A549 treated with CpdA at 1 μM for 4 hours (cell line): ENCODE measurements at places on chromosomes 13 and 19. TPM values are rescaled to one million over a fixed set of nuclear protein-coding genes. Genes with fewer than 3 reads are reported as not detected.

Gene TBC1D17
- total RNA-seq = 21.2 to 24.9 TPM (median 24.4 TPM) in 5 replicates

Gene CFAP97D2
- total RNA-seq = not detected in 5 replicates

Gene MEIS3
- total RNA-seq = 29.4 to 41.7 TPM (median 34.2 TPM) in 5 replicates

Gene SPINT2
- total RNA-seq = 286 to 379 TPM (median 364 TPM) in 5 replicates

Gene PRR20E
- not detected in 5 replicates for total RNA-seq

Gene SIGLEC14
- 0.03 to 0.20 TPM in 2 of 5 replicates, not detected in the others for total RNA-seq

Gene ERICH6B
- not detected in 5 replicates for total RNA-seq

Gene SPIB
- total RNA-seq = 0.18 to 0.51 TPM (median 0.33 TPM) in 5 replicates

Gene TPTE2
- total RNA-seq = not detected in 5 replicates

Gene B3GNT8
- total RNA-seq = 0.09 to 0.43 TPM (median 0.11 TPM) in 3 of 5 replicates, not detected in the others

Gene FLT1
- 0.01 TPM in 1 of 5 replicates, not detected in the others for total RNA-seq

Gene PBX4
- total RNA-seq = 1.3 to 1.6 TPM (median 1.4 TPM) in 5 replicates

Gene FBXW9
- 9.4 to 13.1 TPM (median 11.1 TPM) in 5 replicates for total RNA-seq

Gene LYPD3
- total RNA-seq = 0.47 to 0.79 TPM (median 0.70 TPM) in 5 replicates

Gene OR4F17
- not detected in 5 replicates for total RNA-seq

Gene ESD
- 81.0 to 94.0 TPM (median 87.6 TPM) in 5 replicates for total RNA-seq

Gene LINGO3
- 0.03 TPM in 1 of 5 replicates, not detected in the others for total RNA-seq

Gene PRR19
- 3.6 to 4.9 TPM (median 4.5 TPM) in 5 replicates for total RNA-seq

Gene TMC4
- total RNA-seq = 0.24 to 1.5 TPM (median 1.3 TPM) in 5 replicates

Gene ZNF814
- total RNA-seq = 1.7 to 3.7 TPM (median 2.5 TPM) in 5 replicates

Gene C5AR1
- total RNA-seq = 0.85 to 2.0 TPM (median 1.6 TPM) in 5 replicates

Gene MATK
- 1.1 to 2.1 TPM (median 1.7 TPM) in 5 replicates for total RNA-seq

Gene DACH1
- total RNA-seq = not detected in 5 replicates

Gene MBD3L1
- not detected in 5 replicates for total RNA-seq

Gene VAV1
- total RNA-seq = 6.2 to 9.5 TPM (median 7.4 TPM) in 5 replicates

Gene FTL
- total RNA-seq = 18,205 to 25,130 TPM (median 20,428 TPM) in 5 replicates

Gene FBN3
- not detected in 5 replicates for total RNA-seq

Gene RNF113B
- total RNA-seq = not detected in 5 replicates

Gene SELENOV
- total RNA-seq = not detected in 5 replicates

Gene SRRM5
- 0.79 to 1.1 TPM (median 1.1 TPM) in 5 replicates for total RNA-seq

Gene FARSA
- total RNA-seq = 77.7 to 87.4 TPM (median 81.4 TPM) in 5 replicates

Gene FFAR3
- not detected in 5 replicates for total RNA-seq

Gene CSNK1A1L
- not detected in 5 replicates for total RNA-seq

Gene FCAR
- total RNA-seq = not detected in 5 replicates

Gene MYH14
- 4.9 to 6.7 TPM (median 6.3 TPM) in 5 replicates for total RNA-seq

Gene SLITRK6
- total RNA-seq = 0.33 to 0.97 TPM (median 0.38 TPM) in 5 replicates

Gene CGB5
- total RNA-seq = 0.54 to 1.6 TPM (median 1.5 TPM) in 5 replicates

Gene PALM
- total RNA-seq = 10.0 to 17.7 TPM (median 15.2 TPM) in 5 replicates

Gene PCSK4
- total RNA-seq = 0.62 to 1.0 TPM (median 0.86 TPM) in 5 replicates

Gene AMER2
- total RNA-seq = not detected in 5 replicates

Gene NKG7
- total RNA-seq = not detected in 5 replicates

Gene KLK12
- total RNA-seq = not detected in 5 replicates

Gene FREM2
- total RNA-seq = not detected in 5 replicates

Gene TMEM190
- total RNA-seq = 1.6 to 2.7 TPM (median 1.8 TPM) in 5 replicates

Gene DEDD2
- total RNA-seq = 66.5 to 111 TPM (median 94.6 TPM) in 5 replicates

Gene FXYD1
- total RNA-seq = 0.35 to 0.85 TPM (median 0.44 TPM) in 4 of 5 replicates, not detected in the other

Gene ZNF134
- 7.1 to 9.5 TPM (median 8.0 TPM) in 5 replicates for total RNA-seq
